Hematopoietic multipotent progenitor cell (in vitro differentiated cells): ENCODE measurements at places on chromosomes 3 and 15. TPM values are rescaled to one million over a fixed set of nuclear protein-coding genes. Genes with fewer than 3 reads are reported as not detected.

The TF gene
- under 0.01 TPM for total RNA-seq

The CDHR4 gene
- total RNA-seq = 0.27 TPM

The MOBP gene
- total RNA-seq = under 0.01 TPM

GRCh38 chr15:91908391-91908790, 54.9 kb downstream of the SLCO3A1 start:
- no peak for DNase-seq

DNA sequence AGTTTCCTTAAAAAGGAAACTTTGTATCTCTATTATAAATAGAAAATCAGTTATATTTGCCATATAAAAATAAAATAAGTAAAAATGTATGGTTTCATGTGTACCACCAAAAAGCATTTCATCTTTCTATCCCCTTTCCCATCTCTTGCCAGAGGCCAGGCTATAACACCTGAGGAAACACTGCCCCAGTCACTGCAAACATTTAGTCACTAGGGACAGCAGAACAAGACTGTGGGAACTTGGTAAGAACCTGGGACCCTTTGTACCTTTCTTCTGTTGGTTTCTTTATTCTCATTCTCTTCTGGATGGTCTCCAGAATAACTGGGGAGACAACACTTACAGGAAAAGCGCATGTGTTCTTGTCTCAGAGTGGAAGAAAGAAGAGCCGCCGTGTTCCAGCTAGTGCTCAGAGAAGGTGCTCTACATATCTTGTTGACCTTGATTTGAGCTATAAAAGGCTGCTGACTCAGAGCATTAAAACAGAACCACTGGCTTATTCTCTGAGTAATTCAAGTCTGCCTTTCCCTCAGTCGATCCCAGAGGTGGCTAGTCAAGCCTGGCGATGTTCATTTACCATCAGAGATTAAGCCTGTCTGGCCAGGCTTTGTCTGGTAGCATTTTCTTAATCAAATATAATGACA, 361.6 kb downstream of the RBMS3 start:
- DNase-seq = no peak

DNA sequence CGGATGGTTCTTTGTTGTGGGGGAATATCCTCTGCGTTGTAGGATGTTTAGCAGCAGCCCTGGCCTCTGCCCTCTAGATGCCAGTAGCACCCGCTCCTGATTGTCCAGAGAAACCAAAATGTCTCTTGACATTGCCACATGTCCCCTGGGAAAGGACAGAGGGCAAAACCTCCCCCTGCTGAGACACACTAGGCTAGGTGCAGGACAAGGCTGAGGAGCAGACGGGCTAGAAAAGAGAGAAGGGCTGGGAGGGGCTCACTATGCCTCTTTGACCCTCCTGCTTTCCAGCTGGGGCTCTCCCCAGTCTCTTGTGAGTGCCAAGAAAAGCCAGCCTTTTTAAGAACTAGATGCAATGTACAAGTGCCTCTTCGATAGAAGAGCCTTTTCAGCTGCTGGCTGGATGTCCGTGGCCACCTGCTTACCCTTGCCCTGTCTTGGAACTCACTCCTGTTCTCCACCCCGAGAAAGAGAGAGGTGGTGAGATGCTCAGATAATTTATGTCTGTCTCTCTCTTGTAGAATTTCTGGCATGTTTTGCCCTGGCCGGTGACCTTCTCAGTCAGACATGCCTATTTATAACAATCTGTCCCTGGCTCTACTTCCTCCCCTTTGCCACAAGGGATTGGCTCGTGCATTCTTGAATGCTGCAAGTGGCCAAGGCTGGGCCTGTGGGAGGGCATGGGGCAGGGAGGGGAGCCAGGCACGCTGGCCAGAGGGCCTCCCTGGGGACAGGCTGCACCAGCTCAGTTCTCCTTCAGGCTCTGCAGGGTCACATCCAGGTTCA, 142.6 kb downstream of the RPLP1 start:
- DNase-seq = no peak

DNA sequence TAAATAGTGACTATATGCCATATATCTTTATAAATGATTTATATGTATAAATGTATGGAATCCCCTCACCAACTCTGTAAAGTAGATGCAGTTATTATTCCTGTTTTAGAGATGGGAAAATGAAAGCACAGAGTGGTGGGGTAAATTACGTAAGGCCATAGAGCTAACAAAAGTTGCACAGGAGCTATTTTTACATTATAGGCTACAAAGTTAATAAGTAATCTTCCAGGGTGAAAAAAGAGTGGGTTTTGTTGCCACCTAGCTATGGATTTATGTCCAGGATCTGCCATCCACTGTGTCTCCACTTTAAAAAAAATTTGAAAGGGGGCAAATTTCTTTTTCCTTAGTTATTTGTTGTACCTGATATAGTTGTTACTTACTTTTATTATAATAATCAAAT, 235.7 kb downstream of the MCTP2 start:
- DNase-seq = no peak

GRCh38 chr3:69009559-69010410, 3.7 kb downstream of the EOGT start:
- DNase-seq = no peak

DNA sequence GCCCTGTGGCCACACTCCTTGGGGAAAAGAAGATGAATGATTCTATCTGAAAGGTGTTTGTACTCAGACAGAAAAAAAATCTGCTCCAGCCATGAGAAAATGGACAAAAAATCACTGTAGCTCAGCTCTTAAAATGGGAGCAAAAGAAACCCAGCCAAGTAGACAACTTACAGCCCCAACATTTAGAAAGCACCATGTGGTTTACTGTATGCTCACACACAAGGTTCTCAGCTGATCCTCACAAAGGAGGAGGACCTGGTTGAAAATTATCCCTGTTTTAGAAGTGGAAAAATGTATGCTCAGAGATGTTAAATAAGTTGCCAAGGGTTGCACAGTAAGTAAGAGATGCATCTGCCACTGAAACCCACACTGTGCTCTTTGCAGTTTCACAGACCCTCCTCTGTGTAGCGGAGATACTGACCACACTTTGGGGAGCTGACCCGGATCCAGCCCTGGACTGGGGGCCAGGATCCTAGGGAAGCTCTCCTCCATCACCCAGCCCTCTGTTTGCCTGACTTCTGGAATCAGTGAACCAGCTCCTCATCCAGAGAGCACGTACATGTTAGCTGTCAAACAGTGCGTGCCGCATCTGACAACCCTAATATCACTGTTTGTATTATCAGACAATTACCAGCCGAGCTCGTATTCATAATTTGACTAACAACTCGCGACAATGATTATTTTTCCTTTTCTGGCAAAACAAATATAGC, 32.7 kb upstream of the TPRG1 start:
- DNase-seq = no peak

- DNase-seq = no peak
These were observed 37.6 kb upstream of the ZNF710 start for GRCh38 chr15:89963301-89964231.

DNA sequence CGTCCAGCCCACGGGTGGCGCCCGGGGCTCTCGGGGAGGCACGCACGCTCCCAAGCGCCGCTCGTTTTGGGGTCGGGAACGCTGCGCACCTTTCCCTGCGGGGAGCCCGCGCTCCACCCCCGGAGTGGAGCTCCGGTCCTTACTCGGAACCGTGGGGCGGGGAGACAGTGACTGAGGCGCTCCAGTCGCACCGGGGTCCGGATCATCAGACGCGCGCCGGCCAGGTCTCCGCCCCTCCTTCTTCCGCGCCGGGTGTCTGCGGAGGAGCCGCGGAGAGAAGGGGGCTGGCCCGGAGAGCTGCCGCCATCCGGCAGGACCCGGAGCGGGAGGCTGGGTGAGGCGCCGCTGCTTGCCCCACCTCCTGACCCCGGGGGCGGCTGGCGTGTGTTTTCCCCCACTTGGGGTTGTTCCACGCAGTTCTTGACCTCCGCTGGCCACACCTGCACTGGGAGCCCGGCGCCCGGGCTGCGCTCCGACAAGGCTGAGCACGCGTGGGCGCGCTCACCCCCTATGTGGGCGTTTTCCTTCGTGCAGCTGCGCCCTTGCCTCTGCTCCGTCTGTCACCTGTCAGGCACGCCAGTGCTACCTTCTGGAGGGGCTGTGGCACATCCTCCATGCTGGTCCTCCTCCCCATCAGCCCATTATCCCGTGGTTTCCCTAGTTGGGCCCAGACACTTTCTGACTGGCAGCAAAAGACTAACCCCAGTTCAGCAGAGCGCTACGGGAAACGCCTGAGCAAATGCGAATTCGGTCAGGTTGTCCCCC, at the start of gene MCF2L2:
MCF2L2 (minus strand) TSS at position 173 of the 765 bp plus-strand sequence. CDS start 642 bp downstream, outside the sequence.
- DNase-seq = no peak

DNA sequence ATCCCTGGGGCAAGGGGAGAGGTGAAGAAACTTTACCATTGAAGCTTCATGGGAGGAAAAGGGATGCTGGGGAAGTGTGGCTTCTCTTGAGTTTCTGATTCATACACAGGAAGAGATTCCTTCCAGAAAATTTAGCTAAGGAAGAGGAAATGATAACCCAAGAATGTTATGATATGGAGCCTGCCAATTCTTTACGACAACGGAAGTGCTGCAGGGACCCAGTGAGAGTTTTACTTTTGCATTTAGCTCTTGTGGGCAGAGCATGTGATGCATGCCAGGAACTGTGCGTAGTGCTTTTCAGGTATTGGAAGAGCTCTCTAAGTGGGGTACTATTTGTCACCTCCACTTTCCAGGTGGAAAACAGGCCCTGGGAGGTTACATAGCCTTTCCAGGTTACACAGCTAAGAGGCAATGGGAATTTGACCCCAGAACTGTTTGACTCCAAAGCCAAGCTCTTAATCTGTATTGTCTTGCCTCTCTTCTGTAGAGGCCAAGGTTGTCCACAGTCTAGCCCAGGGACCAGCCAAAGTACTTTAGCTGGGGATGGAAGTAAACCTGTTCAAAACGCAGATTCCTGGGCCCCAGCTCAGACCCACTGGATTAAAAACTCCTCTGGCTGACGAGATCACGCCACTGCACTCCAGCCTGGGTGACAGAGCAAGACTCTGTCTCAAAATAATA, 23.0 kb downstream of the CMTM7 start:
- DNase-seq = peak; percentile 58

GRCh38 chr3:180707896-180708295, 28.6 kb upstream of the CCDC39 start:
- no peak for DNase-seq

DNA sequence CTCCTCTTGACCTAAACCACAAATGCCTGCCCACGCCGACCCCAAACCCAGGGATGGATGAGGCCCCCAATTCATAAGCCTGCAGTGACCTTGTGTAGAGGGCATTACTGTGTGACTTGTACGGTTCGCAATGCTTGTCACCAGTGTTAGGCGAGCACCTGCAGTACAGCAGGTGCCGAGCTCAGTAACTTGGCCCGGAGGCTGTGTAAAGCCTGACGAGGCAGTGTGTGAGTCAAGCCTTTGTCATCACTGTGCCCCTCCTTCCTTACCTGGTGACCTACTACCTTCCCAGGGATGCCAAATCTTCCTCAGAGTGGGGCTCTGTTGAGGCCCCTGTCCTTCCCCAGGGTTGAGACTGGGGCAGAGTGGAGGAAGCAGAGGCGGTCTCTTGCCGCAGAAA, 37.2 kb upstream of the TMEM115 start:
- DNase-seq = no peak

GRCh38 chr15:60389261-60390077, 8.3 kb downstream of the ANXA2 start:
- no peak for DNase-seq

DNA sequence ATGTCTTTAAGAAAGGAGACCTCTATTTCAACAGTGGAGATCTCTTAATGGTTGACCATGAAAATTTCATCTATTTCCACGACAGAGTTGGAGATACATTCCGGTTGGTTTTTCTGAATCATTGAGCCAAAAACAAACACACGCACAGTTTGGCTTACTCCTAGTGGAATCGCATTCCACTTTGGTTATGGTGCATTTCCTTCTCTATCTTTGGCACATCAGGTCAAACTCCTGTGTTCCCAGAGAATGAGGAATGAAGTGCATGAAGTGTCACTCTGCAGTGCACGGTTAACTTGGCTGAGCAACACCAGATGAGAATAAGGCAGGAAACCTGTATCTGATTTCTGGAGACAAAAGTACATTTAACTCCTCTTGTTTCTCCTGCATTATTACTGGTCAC, 38.5 kb downstream of the HDC start:
- no peak for DNase-seq

DNA sequence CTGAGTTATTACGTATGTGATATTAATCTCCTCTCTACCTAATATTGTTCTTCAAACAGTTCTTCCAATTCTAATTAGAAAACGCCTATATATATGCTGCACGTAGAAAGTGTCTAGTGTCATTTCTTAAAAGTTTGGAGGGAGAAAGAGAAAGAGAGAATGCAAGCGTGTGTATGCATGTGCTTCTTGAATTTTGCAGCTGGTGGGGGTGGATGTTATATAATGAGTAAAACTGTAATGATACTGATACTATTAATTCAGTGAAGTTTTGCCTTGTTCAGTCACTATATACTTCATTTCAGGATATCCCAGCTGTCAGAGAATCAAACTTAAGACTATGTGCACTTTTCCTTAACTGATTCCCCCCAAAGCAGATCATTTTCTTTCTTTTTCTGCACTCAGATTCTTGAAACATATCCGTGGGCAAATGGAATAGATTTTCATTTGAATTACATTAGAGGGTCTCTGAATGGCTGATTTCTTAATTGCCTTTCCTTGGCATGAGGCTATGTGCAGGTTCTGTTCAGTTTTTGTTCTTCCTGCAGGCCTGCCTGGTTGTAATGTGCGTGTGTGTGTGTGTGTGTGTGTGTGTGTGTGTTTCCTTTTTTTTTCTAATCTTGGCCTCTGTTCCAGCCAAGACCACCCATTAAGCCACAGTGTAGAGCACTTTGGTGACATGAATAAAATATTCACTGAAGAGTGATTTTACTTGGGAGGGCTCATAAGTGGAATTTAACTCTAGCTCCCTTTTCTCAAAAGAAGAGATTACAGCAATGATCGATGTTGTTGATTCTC, 617.5 kb downstream of the RBMS3 start:
- no peak for DNase-seq

DNA sequence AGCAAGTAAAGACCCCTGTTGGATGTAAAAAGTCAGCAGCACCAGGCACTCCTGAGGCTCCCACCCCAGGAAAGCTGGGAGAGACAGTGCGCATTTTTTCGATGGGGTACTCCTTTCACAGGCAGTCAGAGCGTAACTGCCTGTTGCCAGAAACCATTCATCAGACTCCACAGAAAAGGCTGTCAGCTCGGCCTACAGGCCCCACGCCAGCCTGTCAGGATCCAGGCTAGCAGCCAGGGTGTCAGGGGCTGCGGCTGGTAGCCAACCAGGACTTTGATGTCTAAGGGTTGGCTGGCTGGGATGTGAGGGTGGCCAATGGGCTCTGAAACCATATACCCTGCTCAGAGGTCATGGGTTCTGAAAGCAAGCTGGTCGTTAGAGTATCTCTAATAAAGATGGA, 164.5 kb downstream of the WNT5A start:
- no peak for DNase-seq
